NCI-H1092 treated with DMSO at 0.1 percent for 48 hours (cell line): ENCODE measurements at places on chromosomes 16 and 17.

DNA sequence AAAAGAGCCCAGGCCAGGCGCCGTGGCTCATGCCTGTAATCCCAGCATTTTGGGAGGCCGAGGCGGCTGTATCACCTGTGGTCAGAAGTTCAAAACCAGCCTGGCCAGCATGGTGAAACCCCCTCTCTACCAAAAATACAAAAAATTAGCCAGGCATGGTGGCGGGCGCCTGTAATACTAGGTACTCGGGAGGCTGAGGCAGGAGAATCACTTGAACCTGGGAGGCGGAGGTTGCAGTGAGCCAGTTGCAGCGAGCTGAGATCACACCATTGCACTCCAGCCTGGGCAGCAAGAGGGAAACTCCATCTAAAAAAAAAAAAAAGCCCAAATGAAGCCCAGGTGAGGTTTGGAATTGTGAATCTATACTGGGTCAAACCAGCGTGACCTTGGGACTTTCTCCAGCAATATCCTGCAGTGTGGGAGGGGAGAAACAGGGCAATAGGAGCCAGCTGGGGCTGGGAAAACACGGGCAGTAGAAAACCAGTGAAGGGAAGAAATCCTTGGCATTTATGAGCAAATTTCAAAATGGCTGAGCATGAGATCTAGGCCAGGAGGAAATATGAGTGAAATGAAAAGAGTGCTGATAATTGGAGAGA, 8.2 kb upstream of the DHX8 start:
- DNase-seq: no peak

GRCh38 chr17:45235416-45236281, 14.0 kb downstream of the FMNL1 start:
- peak; percentile 60 for DNase-seq

DNA sequence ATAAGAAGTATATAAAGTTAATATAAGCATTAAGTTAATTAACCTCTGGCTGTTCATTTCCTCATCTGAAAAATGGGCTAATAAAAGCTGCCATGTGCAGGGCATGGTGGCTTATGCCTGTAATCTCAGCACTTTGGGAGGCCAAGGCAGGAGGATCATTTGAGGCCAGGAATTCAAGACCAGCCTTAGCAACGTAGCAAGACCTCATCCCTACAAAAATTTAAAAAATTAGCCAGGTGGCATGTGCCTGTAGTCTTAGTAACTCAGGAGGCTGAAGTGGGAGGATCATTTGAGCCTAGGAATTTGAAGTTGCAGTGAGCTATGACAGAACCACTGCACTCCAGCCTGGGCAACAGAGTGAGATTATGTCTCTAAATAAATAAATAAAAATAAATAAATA, 40.6 kb upstream of the MMD start:
- no peak for DNase-seq

- no peak for DNase-seq
Measured at GRCh38 chr17:58789160-58789559, 33.5 kb downstream of the PPM1E start.

DNA sequence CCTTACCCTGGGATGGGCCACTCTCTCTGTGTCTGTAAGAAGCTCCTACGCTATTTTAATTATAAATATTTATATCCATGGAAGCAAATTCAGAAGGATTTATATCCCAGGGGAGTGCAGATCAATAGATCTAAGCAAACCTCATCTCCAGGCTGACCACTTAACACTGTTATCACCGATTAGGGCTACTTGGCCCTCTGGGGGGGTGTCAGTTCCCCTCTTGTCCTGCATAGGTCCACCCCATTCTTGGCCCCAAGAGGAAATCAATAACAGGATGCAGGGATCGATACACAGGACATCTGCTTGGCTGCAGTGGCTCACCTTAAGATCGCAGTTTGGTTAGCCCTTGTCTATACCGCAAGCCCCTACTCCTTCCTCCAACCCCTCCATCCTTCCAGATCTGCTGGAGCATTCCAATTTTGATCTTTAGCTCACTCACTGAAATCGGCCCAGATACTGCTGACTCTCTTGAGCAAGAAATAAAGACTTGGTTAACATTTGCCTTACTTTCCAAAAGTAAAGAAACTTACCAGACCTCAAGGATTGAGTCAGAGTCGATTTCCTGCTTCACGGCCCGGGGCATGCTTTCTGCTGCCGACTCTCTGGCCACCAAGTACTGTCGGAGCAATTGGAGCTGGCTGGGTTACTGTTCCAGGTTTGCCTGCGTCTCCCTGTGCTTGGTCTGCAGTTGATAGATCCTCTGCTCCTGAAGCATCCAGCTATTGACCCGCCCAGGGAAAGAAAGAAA, 112.3 kb upstream of the PMFBP1 start:
- no peak for DNase-seq

DNA sequence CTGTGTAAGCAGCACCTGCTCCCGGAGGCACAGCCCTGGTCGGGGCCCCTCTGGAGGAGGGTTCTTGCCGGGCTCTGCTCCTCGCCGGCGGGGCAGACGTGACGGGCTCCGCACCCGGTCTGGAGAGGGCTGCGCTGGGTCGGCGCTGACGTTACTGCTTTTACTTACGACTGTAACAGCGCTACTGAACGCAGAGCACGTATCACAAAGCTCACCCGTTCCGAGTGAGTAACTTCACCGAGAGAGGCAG, 1.3 kb upstream of the RAB40C start:
- no peak for DNase-seq

DNA sequence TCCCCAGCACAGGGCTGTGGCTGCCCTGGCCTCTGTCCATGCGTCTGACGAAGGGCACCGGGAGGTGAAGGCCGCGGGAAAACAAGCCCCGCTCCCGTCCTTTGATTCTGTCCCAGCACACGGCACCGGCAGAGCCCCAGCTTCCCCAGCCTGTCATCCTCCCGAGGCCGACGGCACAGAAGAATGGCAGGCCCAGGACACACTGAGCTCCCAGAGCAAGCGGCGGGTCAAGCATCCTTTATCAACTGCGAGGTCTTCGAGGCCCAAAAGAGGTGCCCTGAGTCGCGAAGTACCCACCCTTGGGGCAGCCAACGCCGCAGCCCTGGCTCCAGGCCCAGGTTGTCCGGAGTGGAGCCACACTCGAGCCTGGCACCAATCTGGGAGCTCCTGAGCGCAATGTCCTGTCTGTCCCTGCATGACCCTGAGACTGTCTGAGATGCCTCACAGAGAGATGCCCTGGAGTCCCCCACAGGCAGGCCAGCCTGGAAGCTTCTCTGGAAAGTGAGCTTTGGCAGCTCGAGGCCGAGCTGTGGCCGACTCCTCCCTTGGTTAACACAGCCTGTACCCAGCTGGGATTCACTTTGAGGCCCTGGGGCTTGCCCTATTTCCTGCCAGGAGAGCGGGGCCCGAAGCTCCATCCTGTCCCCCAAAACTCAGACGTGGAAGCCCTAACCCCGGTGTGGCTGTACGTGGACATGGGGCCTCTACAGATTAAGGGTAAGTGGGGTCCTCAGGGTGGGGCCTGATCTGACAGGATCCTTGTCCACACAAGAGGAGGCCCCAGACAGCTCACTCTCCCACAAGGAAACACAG, 23.3 kb downstream of the SLC7A5 start:
- DNase-seq: no peak

DNA sequence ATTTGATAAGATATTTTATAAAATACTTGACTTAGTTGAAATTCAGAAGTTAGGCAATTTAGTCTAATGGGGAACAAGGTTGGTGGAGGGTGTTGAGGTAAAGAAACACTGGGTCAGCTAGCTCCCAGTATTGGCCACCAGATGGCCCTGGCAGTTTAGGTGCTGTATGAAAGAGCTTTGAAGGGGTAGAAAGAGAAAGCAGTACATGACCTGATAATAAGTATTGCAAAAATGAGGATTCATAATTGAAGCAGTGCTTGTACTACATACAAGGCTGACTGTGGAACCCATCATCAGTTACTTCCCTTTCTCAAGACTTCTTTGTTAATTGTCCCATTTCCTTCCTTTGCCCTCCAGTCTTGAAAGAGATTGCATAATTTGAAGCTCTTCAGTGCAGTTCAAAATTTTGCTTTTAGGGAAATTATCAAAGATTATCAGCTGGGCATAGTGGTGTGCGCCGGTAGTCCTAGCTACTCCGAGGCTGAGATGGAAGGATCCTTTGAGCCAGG, 29.4 kb downstream of the TANC2 start:
- peak; percentile 11 for DNase-seq

GRCh38 chr17:81039096-81039495, 4.1 kb downstream of the BAIAP2 start:
- no peak for DNase-seq

DNA sequence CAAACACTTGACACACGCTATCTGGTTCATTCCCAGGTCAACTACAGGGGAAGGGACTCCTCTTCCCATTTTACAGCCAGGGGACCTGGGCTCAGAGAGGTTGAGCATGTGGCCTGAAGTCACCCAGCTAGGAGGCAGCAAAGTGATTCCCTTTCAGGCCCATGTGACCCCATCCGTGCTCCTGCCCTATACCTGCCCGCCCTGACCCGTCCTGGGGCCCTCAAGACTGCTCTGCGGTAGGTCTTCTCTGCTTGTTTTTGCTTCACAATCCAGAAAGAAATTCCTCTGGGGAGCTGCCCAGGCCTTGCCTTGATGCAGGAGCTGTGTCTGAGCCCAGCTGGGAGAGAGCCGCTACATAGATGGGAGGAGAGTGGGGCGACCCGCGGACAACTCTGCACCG, 161.4 kb downstream of the SDK2 start:
- DNase-seq: no peak

- DNase-seq: no peak
Measured at GRCh38 chr17:57412520-57413096, 156.3 kb downstream of the MSI2 start.

DNA sequence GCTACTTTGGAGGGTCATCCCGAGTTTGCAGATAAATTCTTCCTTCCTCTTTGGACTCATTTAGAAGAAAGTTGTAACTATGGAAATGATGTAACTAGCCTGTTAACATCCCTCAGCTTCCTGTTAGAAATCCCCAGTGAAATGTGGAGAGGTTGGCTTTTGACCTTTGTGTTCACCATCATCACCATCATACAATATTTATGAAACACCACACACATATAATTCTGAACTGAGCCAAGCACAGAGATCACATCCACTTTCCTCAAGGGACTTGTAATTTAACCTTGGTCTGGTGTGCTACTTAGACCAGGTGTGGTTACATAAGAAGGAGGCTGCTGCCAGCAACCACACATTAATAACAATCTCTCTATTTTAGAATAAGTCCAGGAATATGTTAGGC, 2.5 kb downstream of the CAPNS2 start:
- DNase-seq: no peak

GRCh38 chr16:12553191-12553590, 250.5 kb downstream of the CPPED1 start:
- no peak for DNase-seq

GRCh38 chr17:43987131-43988021, 17.0 kb upstream of the NAGS start:
- DNase-seq: no peak

GRCh38 chr16:3876160-3876559, 4.4 kb downstream of the CREBBP start:
- DNase-seq: no peak

GRCh38 chr17:55410722-55411462, 10.7 kb downstream of the MMD start:
- no peak for DNase-seq

- DNase-seq: peak; percentile 54
Measured at GRCh38 chr17:62703776-62704380, 76.4 kb downstream of the MRC2 start.

DNA sequence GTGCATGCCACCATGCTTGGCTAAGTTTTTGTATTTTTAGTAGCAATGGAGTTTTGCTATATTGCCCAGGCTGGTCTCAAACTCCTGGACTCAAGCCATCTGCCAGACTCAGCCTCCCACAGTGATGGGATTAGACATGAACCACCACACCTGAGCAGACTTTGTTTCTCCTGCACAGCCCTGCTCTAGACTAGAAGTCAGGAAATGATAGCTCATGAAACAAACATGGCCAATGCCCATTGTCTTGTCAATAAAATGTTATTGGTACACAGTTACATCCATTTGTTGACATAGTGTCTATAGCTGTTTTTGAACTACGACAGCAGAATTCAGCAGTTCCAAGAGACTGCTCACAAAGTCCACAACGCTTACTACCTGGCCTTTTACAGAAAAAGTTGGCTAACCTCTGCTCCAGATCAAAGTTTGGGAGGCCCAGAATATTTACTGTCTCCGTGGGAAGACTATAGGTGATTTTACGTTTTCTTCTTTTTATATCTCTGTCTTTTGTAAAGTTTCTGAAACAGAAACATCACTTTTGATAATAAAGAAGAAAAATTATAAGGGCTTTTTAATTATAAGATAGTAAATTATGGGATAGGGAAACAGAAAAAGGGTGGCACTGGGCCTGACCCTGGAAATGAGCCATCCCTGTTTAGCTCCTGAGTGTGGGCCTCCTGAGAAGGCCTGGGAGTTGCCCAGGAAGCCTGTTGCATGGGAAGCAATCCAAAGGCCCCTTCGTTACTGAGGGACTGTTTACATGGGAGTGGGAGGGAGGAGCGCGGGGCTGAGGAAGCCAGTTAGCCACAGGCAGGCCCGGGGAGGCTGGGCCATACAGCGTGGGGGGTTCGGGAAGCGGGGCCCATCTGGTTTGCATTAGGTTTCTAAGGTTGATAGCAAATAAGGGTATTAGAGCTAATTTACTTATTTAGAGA, 201.5 kb downstream of the IRF8 start:
- DNase-seq: no peak

- DNase-seq: no peak
Measured at GRCh38 chr17:76914937-76915336, 46.7 kb downstream of the MGAT5B start.

GRCh38 chr16:53773150-53773846, 69.3 kb downstream of the FTO start:
- DNase-seq: peak; percentile 83

GRCh38 chr16:19780321-19780720, 62.2 kb downstream of the IQCK start:
- DNase-seq: no peak

- DNase-seq: no peak
Measured at GRCh38 chr16:10827691-10828341, 9.2 kb upstream of the TVP23A start.

DNA sequence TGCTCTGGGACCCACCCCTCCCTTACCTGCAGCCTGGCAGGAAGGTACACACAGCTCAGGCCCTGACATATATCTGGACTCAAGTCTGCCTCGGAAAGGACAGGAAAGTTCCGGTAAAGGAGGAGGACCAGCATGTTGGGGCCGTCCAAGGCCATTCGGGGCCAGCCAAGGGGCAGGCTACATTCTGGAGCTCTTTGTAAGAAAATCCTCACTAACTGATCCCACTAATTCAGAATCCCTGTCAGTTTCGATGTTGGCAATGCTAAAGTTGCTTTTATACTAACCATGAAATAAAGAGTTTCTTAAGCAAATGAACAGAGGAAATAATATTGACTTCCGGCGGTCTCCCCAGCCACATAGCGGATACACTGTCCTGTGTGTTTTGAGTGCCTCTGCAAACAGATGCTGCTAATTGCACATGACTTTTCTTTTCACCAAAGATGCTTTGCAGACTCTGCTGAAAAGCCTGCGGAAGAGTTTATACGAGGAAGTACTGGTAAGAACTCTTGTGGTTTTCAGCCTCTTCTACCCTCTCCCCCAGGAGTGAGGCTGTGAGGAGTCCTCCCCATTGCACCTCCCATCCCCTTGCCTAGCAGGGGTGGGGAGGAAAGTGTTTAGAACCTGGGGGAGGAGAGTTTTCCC, 54.8 kb downstream of the PLXDC1 start:
- no peak for DNase-seq
